Cardiac muscle cell (in vitro differentiated cells and primary cell): ENCODE measurements at places on chromosomes 6 and 20. TPM values are rescaled to one million over a fixed set of nuclear protein-coding genes. Genes with fewer than 3 reads are reported as not detected.

- no peak for DNase-seq
These were observed 65.9 kb downstream of the DLL1 start for GRCh38 chr6:170224694-170225660.

DNA sequence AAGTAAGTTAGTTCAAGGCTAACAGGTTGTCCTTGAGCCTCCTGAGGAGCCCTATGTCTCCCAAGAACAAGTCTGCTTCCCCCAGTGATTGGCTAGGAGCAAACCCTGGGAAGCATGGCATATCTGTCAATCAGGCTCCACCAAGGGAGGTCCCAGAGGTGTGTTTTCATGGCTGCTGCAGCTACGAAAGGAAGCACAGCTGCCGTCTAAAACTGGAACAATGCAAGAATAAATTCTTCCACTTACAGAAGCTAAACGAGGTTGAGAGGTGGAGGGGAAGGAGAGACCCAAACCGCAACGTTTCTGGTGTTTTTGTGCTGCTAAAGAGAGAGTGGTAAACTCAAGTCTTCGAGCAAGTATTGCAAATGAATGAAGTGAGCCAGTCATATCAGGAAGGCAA lies 4.9 kb upstream of the PTGIS start:
- no peak for DNase-seq

- no peak for DNase-seq
These were observed 102.8 kb downstream of the PREP start for GRCh38 chr6:105300090-105300489.

DNA sequence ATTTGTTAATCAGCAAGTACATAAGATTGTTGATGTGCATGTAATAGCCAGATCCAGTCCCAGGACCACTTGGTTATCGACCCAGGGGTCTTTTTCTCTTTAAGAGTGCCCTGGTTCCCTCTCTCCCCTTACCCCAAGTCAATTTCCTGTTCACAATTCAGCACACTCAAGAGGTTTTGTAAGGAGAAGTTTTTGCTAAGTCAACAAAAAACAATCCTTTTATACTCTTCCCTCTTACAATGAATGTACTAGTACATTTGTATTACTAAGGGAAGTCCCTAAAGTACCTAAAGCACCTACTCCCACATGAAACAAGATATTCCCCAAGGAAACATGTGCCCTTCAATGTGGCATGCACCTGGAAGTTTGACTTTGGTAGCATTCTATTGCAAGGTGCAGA lies 1.6 kb upstream of the NT5DC1 start:
- no peak for DNase-seq

DNA sequence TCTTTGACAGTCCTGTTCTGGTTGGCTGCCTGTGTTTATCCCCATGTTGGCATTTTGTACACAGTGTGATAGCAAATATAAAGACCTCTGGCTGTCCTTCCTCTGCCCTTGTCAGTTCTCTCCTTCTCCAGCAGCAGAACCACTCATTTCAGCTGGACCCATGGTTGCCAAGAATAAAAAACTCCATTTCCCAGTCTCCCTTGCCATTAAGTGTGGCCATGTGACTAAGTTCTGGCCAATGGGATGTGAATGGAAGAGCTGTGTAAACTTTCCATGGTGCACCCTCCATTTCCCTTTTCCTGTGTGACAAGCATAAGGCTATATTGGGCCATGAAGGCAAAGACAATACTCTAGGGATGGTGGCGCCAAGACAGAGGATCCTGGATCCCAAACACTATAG lies 78.4 kb upstream of the TBC1D7 start:
- DNase-seq, result peak; percentile 56

MRPL14 gene
- total RNA-seq, result 66.4 and 78.8 TPM in 2 replicates

TUBB2B gene
- 57.6 and 83.9 TPM in 2 replicates for total RNA-seq

TBX18 gene
- 5.2 and 5.5 TPM in 2 replicates for total RNA-seq
